Pulmonary artery endothelial cell (primary cell): ENCODE measurements at places on chromosomes 7 and 10.

GRCh38 chr7:28361551-28361950 lies 50.8 kb upstream of the CREB5 start:
- DNase-seq = no peak

DNA sequence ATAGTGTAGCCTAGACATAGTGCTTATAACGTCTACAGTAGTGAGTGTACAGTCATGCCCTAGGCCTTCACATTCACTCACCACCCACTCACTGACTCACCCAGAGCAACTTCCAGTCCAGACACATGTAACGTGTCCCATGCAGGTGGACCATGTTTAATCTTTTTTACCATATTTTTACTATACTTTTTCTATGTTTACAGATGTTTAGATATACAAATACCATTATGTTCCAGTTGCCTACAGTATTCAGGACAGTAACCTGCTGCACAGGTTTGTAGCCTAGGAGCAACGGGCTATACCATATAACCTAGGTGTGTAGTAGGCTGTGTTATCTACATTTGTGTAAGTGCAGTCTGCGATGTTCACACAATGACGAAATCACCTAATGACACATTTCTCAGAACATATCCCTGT lies 11.0 kb downstream of the MPP7 start:
- no peak for DNase-seq

GRCh38 chr7:35817930-35818329 lies 17.1 kb downstream of the SEPTIN7 start:
- DNase-seq = no peak

DNA sequence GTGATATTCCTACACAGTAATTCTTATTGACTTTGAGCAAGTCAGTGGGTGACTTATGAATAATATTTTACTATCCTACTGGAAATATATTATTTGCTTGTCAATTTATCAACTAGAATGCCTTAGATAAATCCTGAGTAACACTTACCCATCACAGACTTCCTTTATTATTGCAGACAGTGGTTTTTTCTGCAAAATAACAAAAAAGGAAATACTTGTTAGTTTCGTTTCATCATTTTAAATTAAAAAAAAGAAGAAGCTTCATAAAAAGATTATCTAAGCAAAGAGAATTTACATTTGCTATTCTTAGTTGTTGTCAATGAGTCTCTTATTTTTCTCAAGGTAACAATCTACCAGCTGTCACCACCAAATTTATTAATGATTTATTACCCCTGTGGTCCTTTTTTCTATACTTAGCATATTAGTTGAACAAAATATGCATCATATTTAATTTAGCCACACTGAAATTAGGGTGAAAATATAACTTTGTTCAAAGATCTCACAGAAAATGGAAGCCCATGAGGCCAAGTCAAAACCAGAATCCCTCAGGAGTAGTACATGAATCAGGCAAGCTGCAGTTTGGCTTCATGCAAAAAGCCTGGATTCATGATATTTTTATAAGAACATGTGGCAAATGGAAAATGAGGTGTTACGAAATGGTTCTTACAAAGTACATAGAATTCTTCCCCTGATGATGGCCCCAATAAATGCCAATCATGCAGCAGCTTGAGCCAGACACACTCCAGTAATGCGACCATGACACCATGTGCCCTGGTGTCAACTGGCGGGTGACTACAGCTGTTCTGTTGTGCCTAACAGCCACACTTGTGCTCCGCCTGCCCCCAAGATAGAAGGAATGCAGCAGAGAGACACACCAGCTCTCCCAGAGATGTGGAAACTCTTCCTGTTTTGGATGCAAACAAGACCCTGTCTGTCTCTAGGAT lies 132.6 kb downstream of the ELMO1 start:
- DNase-seq = no peak

DNA sequence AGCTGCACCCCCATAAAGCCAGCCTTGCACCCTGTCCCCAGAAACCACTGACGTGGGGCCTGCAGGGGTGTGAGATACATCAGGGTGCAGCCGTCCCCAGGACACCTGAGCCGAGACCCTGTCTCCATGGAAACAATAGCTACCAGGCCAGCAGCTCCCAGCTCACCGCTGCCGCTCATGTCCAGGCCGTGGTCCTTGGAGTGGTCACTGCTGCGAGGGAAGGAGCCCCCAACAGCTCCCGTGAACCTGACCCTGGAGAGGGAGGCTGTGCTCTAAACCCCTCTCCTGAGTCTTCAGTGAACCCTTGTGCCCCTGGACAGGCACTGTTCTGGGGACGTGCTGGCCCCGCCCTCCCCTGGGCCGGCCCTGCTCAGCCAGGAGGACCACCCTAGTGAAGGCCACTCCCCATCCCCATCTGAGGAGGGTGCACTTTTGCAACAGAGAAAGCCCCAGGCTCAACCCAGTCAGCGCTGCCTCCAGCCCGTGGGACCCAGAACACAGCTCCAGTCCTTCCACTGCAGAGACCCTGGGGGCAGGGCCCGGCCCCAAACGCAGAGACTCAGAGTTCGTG lies 19.6 kb upstream of the INPP5A start:
- no peak for DNase-seq

DNA sequence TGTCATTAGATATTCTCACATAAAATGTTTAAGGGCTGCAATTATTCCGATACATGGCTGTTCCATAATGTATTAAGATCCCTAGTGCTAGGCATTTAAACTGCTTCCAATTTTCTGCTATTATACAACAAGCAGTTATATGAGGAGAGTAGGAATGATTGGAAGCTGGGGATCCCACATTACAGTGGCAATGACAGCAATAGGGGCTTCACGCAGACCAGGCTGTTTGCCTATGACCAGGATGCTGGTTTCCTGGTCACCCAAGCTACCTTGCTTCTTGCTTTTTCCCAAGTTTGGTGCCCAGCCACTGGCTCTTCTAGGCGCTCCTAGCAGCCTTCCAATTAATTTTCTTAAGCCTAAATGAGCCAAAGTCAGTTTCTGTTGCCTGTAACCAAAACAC lies 39.3 kb downstream of the SMURF1 start:
- no peak for DNase-seq

- DNase-seq = no peak
These were observed 114.5 kb downstream of the HIP1 start for GRCh38 chr7:75624134-75624832.

GRCh38 chr7:76267894-76268183 lies 34.6 kb upstream of the HSPB1 start:
- DNase-seq = no peak

- DNase-seq = no peak
These were observed 11.7 kb upstream of the CPA4 start for GRCh38 chr7:130281260-130281659.

GRCh38 chr7:157358753-157359096 lies 21.9 kb downstream of the DNAJB6 start:
- no peak for DNase-seq

DNA sequence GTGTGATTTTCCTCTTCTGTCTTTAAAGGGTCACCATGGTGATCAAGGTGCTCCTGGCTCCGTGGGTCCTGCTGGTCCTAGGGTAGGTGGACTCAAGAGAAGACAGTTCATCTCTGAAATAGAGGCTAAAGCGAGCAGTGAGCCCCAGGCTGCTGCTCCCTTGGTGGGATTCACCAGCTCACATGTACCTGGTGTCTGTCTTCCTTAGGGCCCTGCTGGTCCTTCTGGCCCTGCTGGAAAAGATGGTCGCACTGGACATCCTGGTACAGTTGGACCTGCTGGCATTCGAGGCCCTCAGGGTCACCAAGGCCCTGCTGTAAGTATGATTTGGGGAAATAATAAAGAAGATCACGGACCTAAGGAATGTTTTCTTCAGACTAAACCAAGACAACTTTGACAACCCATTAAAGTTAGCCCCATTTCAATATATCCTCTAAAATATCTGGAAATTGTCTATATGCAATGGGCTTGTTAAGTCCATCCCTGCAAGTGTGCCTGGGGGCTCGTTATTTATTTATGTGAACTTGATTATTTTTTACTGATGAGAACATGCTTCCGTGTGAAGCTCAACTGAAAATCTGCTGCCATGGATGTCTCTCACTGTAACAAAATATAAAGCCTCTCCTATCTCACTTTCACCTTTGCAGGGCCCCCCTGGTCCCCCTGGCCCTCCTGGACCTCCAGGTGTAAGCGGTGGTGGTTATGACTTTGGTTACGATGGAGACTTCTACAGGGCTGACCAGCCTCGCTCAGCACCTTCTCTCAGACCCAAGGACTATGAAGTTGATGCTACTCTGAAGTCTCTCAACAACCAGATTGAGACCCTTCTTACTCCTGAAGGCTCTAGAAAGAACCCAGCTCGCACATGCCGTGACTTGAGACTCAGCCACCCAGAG lies 32.5 kb downstream of the COL1A2 start:
- no peak for DNase-seq

DNA sequence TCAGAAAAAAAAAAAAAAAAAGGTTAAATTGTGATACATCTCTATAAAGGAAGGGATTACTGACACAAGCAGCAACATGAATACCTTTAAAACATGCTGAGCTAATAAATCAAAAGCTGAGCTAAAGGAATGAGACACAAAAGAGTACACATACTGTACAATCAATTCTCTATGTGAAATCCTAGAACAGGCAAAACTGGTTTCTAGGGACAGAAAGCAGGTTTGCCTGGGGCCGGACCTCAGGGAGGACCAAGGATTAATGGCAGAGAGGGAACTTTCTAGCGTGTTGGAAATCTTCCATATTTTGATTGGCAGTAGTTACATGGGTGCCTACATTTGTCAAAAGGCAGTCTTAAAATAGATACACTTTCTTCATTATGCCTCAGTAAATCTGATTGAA lies 52.5 kb downstream of the KLRG2 start:
- DNase-seq = no peak

- no peak for DNase-seq
These were observed 273.6 kb downstream of the SDHAF3 start for GRCh38 chr7:97390915-97391593.

DNA sequence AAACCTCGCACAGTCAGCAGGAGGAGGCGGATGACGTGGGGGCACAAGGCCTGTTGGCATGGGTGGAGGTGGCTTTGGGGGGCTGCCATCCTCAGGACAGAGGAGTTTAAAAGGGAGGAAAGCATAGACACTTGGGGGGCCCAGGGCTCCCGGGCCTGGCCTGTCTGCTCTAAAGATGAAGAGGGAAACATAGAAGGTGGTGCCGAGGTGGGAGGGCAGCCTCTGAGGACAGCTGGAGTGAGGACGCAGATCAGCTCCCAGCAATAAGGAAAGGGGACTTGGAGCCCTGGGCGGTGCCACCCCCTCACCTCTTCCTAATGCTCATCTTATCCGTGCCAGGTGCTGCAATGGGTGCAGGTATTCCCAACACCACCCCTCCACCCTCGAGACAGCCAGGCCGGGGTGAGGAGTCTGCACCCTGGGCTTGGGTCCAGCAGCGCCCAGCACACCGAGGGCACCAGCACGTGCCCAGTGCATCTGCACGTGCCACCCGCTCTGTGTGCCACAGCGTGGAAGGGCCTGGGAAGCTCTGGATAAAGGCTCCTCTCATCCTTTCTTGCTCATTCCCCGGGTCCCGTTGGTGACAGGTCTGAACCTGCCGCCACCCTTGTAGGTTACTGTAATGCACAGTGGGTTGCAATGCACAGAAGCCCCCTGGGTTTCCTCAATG lies 566.0 kb upstream of the FOXK1 start:
- no peak for DNase-seq

- DNase-seq = no peak
These were observed 78.8 kb downstream of the PROSER2 start for GRCh38 chr10:11901833-11902475.

- DNase-seq = no peak
These were observed 219.7 kb upstream of the ADARB2 start for GRCh38 chr10:1957057-1957456.

DNA sequence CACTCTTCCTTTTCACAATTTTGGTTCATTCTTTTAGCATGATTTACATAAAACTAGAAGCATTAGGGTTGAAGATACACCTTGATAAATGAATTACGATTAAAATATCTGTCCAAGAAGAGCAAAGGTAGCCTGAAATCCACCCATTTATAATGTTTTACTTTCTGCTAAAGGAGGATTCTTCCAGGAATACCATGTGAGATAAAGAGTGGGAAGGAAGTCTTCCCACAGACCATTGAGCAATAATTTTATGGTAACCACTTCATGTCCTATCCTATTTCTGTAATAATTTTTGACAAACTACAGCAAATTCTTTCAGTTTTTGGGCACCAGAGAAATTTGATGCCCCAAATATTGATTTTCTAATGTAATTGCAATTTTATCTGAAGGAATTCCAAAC lies 150.6 kb upstream of the STEAP4 start:
- DNase-seq = no peak
